ENCODE measurements at places on chromosomes 16 and 17.

DNA sequence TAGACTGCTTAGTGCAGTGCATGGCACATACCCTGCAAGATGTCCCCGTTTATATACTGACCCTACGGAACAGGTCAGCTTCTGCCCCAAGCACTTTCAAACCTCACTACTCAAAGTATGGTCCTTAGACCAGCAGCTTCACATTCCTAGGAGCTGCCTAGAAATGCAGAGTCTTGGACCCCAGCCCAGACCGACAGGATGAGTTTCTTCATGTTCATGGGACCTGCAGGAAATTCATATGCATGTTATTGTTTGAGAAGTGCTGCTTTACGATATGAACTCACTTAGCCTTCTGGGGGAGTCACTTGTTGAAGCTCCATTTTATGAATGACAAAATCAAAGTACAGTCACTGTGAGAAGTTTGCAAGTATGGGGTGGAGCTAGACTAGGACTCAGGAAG is 82.6 kb downstream of the DYNLRB2 start:
- no peak for DNase-seq

DNA sequence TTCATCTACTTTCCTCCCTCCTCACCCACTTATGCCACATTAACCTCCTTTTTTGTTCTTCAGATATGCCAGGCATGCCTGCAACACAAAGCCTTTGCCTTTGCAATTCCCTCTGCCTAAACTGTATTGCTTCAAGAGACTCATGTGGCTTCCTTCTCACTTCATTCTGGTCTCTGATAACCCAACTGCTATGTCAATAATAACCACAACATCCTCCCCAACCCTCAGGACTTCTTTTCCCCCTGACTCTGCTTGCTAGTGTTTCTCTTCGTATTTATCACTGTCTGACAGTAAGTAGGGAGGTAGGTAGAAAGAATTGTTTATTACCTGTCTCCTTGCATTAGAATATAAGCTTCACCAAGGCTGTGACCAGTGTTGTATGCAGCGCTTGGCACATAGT is 22.4 kb downstream of the RBL2 start:
- no peak for DNase-seq

DNA sequence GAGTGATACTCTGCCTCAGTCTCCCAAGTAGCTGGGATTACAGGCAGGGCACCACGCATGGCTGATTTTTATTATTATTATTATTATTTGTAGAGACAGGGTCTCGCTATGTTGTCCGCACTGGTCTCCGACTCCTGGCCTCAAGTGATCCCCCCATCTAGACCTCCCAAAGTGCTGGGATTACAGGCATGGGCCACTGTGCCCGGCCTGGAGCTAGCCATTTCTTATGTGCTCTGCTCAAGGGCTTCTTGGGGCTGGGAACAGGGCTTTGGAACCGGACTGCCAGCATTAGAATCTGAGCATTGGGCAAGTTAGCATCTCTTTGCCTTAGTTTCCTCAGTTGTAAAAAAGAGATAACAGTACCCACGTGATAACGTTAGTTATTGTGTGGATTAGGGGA is 111.3 kb downstream of the C16orf78 start:
- DNase-seq: no peak

DNA sequence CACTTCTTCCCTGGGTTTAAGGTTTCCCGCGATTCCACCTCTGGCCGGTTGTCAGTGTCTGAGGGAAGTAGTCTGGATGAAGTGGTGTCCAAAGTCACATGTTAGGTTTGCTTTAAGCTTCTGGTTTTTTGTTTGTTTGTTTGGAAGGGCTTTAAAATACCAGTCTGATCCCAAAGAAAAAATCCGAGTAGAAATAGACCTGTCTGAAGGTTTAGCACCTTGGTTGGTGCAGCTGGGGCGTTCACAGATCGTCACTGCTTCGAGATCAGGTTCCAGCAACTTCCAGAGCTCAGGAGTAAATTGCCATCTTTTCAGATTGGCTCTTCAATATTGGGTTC is 567 bp downstream of the TMEM97 start:
- peak; percentile 44 for DNase-seq

- no peak for DNase-seq
Measured at GRCh38 chr16:58495521-58496331, 4.2 kb upstream of the NDRG4 start.

Data from HT-29 (cell line).